HL-60 (cell line): ENCODE measurements at places on chromosomes 16 and 17.

DNA sequence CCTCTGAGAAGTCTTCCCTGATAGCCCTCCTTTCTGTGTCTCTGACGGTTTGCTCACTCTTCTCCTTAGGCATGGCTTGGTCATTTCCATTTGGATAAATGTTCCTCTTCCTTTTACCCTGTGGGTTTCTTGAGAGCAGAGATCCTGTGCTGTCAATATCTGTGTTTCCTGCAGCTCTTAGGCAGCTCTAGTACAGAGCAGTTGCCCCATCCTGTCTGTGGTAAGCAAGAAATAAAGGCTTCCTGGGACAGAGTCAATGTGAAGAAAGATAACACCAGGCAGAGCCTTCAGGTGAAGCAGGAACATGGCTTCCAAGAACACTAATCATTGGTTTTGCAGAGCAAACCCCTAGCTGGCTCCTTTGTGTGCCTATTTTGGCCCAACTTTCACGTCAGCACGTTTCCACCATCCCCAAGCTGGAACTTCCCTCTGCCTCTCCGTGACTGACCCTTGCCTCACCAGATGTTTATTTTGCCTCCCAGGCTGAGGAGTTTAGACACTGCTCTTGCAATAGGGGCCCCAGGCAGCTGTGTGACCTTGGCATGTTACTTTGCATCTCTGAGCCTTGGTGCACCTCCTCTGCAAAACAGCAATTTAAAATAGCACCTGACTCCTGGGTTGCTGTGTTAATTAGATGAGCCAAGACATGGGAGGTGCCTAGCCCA is 49.6 kb upstream of the SIAH1 start:
- DNase-seq, result peak; percentile 89

DNA sequence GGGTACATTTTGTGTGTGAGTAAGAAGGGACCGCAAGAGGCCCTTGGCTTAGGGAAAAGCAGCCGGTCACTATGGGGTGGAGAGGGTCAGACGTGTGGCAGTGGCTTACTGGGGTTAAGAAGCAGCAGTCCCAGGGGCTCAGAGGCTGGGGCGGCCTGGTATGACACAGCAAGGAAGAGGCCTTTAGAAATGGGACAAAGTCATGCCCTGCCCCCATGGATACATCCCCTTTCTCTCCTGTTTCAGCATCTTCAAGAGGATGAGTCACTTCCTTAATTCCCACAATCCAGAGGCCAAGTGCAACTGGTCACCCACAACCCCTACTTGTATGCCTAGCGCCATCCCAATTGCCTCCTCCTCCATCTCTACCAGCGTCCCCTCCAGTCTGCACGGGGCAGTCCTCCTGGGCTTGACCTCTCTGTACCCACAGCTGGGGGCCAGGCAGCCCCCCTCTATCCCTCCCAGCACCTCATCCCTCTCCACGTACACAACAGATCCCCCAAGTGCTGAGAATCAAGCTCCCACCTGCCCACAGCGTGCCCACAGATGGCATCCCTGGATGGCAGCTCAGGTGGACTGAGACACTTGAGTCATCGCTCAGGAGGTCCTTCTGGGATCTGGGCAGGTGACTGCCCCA is 6.9 kb upstream of the EFTUD2 start:
- no peak for DNase-seq

DNA sequence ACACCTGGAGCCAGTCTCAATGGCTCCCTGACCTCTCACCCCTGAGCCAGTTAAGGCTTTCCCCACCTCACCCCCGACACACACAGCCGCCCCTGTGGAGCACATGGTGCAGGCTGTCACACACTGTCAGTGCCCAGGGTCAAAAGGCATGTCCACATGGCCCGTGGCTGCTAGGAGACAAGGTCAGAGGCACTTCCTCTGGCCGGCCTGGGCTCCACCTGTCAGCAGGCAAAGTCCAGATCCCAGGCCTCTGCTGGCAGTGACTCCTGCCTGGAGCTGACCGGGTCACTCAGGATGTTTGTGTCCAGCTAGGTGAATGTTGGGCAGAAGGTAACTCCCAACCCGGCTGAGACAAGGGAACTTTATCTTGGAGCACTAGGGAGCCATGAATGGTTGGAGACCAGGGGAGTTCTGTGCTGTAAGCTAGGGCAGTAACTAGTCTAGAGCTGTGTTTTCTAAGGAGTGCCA is 6.0 kb downstream of the SREBF1 start:
- no peak for DNase-seq

- no peak for DNase-seq
Observed at GRCh38 chr17:77359236-77359635, 218.5 kb downstream of the SEC14L1 start.

DNA sequence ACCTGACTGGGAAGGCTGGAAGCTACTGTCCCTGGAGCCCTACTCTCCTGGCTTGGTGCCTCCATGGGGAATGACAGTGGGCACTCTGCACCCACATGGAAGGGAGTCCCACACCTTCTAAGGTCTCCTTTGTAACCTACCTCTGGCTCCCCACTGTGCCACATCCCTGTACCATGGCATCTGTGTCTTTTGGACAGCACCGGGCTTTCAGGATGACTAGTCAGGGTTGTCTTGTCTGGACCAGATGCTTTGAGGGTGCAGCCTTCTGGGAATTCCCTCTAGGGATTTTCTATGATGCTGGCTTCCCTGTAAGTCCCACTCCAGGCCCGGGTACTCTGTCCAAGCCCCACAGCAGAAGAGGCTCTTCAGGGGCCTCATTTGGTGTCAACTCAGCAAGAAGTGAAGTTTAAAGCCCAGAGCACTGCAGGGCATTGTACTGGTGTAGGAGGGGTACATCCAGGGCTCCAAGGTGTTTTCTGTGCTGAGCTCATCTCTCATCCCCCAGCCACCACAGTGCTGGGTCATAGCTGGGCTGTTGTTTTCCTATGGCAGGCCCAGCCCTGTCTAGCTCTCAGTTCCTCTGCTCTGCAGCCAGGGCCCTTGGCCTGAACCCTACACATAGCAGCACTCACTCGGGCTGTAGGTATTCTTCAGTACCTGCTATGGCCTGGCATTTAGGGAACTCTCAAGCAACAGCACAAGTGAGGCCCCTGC is 255.3 kb downstream of the CPPED1 start:
- DNase-seq, result no peak

GRCh38 chr16:47490471-47490870 is 29.3 kb downstream of the PHKB start:
- no peak for DNase-seq

DNA sequence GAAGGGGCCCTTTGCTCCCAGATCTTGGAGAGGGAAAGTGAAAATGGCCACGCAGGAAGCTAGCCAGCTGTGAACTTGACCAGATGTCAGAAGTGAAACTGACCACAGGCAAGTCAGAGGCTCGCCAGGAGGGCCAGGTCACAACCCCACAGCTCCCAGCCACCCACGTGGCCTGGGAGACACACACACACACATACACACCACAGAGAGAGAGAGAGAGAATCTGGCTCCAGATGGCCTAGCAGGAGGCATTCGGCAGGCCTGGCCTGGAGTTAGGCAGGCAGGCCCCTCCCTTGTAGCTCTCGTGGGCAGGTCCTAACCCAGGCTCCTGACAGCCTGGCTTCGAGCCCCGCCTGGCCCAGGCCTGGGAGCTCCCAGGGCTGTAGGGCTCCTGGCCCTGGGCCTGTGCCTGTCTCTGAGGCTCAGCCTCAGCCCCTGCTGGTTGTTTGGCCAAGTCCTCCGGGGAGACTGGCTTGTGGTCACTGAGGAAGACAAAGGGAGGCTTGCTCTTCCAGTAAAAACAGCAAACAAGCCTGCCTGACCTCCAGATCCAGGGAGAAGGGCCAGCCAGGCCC is 20.2 kb downstream of the NGFR start:
- peak; percentile 27 for DNase-seq

- DNase-seq, result no peak
Observed at GRCh38 chr16:88588754-88589153, 18.6 kb downstream of the ZC3H18 start.

- peak; percentile 61 for DNase-seq
Observed at GRCh38 chr17:74777901-74778515, 1.9 kb upstream of the NAT9 start.

DNA sequence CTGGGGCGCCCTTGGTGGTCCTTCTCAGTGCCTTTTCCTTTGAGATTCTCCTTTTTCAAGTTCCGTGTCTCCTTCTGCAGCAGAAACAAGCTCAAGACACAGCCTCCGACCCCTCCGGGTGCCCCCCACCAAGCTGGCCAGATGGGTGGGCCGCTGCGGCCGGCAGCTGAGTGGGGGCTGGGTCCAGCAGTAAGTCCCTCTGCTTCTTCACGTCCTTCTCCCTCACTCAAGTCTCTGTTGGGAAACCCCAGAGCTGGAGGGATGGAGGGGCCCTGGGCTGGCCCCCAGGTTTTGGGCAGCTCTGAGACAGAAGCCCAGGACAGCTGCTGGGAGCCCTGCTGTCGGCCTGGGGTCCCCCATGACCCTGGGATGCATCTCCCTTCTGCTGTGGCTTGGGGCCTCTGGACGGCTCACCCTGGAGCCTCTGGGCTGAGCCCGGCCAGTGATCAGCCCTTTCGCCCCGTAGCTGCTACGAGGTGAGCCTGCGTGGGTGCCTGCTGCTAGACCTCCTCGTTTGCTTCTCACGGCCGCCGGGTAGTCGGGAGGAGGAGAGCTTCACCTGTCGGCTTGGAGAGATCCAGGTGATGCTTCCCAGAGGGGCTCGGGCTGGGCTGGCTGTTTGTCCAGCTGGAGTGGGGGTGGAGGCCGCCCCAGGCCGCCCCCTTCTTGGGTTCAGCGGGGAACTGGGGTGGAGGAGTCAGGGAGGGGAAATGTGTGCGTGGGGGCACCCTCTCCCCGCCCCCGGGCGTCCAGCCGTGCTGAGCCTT is 10.7 kb downstream of the ENGASE start:
- DNase-seq, result no peak

GRCh38 chr17:42512246-42512645 is 23.8 kb upstream of the NAGLU start:
- no peak for DNase-seq

- no peak for DNase-seq
Observed at GRCh38 chr16:89023621-89024511, 46.9 kb upstream of the CBFA2T3 start.

- DNase-seq, result no peak
Observed at GRCh38 chr16:29820730-29821642, 724 bp downstream of the MVP start.

- no peak for DNase-seq
Observed at GRCh38 chr17:13212860-13213259, 195.0 kb upstream of the ELAC2 start.

DNA sequence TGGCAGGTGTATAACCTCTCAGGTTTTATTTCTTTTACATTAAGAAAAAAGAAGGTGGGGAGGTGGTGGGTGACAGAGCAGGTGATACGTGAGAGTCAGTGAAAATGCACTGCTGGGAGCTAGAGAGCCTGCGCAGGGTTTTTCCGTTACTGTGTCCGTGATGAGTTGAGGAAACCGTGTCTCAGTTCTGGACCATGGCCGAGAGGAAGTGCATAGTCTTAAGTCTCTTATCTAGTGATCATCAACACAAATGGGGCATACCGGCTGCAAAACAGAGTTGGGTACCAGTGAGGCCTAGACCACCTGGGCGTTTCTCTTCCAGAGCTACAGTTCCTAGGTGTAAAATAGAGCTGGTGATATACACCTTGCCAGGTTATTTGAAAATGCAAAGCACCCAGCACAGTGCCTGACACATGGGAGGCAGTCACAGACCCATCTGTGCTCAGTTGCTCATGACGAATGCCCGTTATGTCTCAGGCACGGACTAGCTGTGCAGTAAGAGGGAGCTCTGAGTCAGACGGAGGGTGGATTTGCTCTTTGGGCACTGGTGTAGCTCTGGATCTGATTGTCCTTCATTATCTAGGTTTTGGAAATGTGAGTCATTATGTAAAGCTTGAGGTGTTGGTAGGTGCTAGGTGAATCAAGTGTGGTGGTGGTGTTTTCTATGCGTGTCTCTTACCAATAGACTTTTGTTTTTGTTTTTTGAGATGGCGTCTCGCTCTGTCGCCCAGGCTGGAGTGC is 60.9 kb downstream of the RPTOR start:
- DNase-seq, result no peak

GRCh38 chr16:10728003-10728887 is 15.4 kb upstream of the NUBP1 start:
- no peak for DNase-seq
